Activated CD4-positive, CD25-positive, alpha-beta regulatory T cell (primary cell): ENCODE measurements at places on chromosomes 6 and 20.

- no peak for DNase-seq
These were observed 45.1 kb upstream of the PNRC1 start for GRCh38 chr6:89035252-89036101.

DNA sequence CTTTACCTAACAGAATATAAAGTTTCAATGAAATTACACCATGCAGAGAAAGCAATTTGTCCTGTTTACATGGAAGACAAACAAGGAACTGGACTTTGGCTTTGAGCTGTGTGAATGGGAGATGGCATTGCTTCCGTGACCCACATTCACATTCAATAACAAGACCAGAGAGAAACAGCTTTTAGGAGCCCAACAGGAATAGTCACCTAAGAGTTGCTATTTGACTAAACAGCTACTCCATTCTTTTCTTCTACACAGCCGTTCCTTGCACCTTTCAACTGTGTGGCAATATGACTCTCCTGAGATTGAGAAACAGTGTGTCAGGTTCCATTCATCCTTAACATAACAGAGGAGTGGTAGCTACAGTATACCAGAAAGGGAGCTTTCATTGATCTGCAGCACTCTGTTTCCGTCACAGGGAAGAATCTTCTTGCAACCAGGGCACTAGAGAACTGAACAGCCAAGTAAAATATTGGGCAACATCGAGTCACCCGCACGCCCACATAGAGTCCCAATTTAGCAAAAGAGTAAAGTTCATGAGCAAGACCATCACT lies 355.1 kb downstream of the HAO1 start:
- no peak for DNase-seq

DNA sequence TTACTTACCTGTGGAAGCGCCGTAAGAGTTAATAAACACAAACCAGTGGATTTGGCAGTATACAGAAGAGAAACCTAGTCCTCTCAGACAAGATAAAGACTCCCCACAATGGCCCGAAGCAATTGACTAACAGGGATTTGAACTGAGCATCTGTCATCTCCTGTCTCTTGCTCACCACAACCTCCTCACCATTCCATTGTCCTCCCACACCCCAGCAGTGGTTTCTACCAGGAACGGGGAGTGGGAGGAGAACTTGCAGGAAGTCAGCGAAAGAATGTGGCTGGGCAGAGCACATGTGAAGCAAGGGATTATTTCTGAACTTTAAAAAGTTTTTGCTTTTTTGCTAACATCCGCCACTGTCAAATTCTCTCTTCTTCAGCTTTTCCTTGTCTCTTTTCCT lies 24.6 kb upstream of the TAAR1 start:
- DNase-seq, result no peak

DNA sequence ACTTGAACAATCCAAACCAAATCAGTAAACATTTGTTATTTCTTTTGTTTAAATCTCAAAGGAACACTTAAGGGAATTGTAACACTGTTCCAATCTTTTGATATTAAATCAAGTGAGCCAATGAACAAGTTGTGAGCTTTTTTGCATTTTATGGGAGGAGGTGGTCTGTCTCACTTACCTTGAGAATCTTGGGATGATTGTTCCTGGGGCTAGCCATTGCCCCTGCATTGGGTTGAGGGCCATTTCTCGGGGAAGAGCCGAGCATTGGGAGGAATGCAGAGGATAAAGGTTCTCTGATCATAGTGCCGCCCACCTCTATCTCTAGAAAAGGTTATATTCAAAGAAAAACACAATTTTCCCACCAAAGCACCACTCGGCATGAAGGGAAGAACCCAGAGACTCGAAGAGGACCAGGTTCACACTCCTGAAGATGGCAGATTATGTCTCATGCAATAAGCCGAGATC lies 13.8 kb upstream of the TFB1M start:
- no peak for DNase-seq

DNA sequence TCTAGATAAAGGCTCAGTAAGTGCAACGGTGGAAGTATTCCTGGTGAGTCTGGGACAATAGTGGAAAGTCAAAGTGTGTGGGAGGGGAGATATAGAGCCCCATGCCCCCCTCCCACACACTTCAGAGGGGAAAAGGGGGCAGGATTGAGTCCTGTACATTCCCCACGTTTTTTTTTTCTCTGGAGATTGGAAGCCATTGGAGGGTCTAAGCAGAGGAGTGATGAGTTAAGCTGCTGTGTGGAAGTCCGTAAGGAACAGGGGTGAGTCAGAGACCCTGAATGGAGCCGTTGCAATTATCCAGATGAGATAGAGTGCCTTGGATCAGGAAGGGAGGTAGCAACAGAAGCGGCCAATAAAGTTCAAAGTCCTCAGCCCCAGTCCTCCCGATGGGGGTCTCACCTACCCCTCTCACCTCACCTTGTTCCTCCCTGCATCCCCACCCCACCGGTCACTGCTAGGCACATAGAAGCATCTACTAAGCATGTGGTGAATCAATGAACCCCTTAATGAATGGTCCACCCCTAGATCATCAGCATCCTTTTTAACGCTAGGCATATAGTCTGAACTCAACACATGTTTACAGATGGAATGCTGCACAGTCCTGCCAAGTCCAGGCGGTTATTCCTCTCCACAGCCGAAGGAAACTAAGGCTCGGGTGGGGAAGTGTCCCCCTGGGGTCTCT lies 662 bp upstream of the SLC9A8 start:
- DNase-seq, result no peak

- no peak for DNase-seq
These were observed 103.5 kb downstream of the GJA10 start for GRCh38 chr6:89997456-89998445.

DNA sequence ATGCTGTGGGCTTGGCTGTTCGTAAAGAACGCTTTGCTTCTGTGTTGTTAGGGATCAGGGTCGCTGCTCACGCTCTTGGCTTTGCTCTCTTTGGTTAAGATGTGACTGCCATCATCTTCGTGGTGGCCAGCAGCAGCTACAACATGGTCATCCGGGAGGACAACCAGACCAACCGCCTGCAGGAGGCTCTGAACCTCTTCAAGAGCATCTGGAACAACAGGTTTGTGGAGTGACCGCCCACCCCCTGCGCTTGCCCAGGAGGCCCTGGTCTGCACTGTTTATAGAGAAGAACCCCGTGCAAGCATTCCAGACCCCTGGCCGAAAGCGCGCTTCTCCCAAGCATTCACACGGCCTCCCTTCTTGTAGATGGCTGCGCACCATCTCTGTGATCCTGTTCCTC lies 57.1 kb downstream of the GNAS start:
- no peak for DNase-seq

DNA sequence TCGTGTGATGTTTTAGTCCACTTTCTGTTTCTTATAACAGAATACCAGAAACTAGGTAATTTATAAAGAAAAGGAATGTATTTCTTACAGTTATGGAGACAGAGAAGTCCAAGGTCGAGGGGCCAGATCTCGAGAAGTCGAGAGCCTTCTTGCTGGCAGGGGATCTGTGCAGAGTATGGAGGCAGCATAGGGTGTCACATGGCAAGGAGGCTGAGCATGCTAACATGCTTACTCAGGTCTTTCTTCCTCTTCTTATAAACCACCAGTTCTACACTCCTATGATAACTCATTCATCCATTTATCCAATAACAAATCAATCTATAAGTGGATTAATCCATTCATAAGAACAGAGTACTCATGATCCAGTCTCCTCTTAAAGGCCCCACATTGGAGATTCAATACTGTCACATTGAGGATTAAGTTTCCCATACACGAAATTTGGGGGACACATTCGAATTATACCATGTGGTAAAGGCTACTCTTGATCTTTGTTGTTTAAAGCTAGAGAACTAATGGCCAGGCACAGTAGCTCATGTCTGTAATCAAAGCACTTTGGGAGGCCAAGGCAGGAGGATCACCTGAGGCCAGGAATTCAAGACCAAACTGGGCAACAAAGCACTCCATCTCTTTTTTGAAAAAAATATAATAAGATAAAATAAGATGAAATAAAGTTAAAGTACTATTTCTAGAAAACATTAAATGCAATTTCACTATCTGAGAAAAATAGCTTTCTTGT lies 2.1 kb downstream of the GOPC start:
- DNase-seq, result no peak

GRCh38 chr6:7691675-7692452 lies 34.0 kb upstream of the BMP6 start:
- DNase-seq, result no peak

DNA sequence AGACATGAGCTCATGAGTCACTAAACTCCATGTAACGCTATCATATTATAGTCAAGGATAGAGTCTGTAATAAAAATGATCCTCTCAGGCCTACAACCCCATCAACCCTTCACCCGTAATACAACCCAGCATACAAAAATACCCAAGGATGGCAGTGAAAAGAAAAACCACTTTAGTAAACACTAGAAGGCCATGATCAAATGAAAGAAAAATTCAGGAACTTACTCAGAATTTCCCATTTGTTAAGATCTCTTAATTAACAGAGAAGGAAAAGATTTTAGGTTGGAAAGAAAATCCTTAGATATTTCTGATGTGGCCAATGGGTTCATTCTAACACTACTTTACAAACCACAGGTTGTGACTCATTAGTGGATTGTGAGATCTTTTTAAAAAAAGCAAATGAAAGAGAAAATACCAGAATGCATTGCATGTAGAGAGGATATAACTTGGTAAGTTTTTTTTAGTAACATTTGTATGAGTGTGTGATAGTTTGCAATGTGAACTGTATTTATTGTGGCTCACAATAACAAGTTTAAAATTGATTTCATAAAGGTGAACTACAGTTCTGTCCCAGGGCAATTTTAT lies 8.0 kb upstream of the UBE2J1 start:
- no peak for DNase-seq

GRCh38 chr6:99013145-99013544 lies 65.4 kb upstream of the FBXL4 start:
- DNase-seq, result no peak

- DNase-seq, result no peak
These were observed 1107.3 kb upstream of the MAP3K7 start for GRCh38 chr6:91694016-91694654.

GRCh38 chr6:126614642-126615504 lies 275.0 kb downstream of the CENPW start:
- DNase-seq, result no peak

GRCh38 chr6:82602776-82603175 lies 239.2 kb downstream of the TPBG start:
- no peak for DNase-seq

DNA sequence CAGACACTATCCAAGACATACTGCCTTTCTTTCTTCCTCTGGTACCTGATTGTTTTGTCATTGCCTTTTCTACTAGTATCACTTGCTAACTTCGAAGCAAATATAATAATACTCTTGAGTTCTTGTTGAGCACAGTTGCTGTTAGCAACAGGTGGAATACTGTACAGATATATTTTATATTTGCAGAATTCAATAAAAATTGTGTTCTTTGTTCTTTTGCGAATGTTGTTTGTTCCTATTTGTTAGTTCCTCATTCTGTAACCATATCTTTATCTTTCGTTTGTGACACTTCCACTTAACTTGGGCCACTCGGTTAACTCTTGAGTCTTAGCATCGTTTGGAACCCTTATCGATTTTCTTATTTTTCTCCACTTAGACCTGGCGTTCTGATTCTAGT lies 868 bp downstream of the CYB5R4 start:
- no peak for DNase-seq
